Umbilical cord (tissue), 2 donors: ENCODE measurements at places on chromosomes 7 and 10. TPM values are rescaled to one million over a fixed set of nuclear protein-coding genes. Genes with fewer than 3 reads are reported as not detected.

GRCh38 chr10:132915411-132915810 lies 27.0 kb downstream of the CFAP46 start:
- DNase-seq, result no peak

- DNase-seq, result peak; percentile 57
Measured at GRCh38 chr7:2622869-2623697, 8.7 kb upstream of the TTYH3 start.

GRCh38 chr7:133434246-133434865 lies 181.5 kb downstream of the EXOC4 start:
- DNase-seq, result peak; percentile 27

- no peak for DNase-seq
Measured at GRCh38 chr7:66804001-66804400, 63.5 kb downstream of the RABGEF1 start.

DNA sequence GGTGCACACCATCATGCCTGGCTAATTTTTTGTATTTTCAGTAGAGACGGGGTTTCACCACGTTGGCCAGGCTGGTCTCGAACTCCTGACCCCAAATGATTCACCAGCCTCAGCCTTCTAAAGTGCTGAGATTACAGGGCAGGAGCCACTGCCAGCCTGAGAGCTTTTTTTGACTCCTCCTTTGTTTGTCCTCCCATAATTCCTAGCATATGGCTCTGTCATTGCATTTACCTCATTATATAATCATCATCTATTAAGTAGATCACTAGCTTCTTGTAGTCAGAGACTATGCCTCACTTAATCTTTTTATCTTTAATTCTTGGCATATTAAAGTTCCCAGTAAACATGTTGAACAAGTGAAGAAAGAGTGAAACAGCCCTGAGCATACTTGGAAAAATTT lies 82.1 kb downstream of the CPEB3 start:
- peak; percentile 5 for DNase-seq

DNA sequence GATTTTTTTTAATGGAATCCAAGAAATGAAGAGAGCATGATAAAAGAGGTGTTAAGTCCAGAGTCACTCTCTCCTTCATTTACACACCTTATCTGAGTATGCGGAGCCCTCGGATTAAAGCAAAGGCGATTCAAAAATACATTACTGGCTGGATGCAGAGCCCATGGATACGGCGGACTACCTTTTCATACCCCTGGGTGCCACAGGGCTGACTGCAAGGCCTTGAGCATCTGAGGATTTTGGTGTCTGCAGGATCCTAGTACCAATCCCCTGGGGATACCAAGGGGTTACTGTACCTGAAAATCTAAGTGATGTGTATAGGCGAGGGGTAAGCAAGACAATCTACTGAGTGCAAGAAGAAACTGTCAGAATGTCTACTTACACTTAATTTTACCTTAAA lies 20.5 kb downstream of the PIP4K2A start:
- no peak for DNase-seq

- no peak for DNase-seq
Measured at GRCh38 chr7:39125846-39126245, 148.1 kb downstream of the POU6F2 start.

GRCh38 chr7:77917500-77918262 lies 119.1 kb downstream of the PHTF2 start:
- DNase-seq, result no peak

- DNase-seq, result no peak
Measured at GRCh38 chr10:133448120-133448519, 5.6 kb upstream of the SCART1 start.

DNA sequence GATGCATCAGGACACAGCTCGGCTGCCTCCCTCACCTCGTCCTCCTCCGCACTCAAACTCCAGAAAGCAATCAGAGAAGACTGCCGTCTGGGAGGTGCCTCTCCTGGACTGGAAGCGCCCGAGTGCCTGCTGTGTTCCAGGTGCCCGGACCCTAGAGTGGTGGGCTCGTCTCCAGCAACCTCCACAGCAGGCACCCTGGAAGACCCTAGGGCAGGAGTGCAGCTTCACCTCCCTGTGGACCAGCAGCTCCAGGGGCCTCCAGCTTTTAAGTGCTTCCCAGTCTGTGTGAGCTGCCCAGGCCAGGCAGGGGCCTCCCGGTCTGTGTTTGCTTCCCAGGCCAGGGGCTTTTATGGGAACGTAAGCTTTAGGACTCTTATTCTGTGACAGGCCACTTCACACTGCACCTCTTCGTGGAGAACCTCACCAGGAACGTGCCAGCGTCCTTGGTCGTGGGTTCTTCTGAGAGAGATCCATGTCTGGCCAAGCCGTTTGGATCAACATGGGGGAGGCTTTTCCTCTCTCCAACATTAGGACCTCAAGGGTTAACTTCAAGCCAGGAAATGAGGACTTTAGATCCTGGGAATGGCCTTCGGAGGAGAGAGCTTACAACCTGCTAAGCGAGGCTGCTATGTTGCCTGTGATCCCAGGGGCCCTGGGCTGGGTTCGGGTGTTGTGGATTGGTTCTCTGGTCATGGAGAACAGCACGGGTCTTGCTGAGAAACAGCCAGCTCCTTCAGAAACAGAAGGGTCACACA lies 5.9 kb upstream of the PWWP2B start:
- no peak for DNase-seq

DNA sequence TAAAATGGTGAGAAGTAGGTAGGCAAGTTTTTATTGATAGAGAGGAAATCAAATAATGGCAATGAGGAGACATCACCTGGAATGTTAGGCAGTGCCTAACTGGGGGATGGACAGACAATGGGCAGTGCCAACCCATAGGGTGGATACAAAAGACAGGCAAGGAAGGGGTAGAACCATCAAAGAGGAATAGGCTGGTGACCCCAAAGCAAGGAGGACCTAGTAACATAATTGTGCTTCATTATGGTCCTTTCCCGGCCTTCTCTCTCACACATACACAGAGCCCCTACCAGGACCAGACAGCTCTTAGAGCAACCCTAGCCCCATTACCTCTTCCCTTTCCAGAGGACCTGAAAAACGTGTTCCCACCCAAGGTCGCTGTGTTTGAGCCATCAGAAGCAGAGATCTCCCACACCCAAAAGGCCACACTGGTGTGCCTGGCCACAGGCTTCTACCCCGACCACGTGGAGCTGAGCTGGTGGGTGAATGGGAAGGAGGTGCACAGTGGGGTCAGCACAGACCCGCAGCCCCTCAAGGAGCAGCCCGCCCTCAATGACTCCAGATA lies 30.0 kb downstream of the PRSS2 start:
- DNase-seq, result no peak

- DNase-seq, result no peak
Measured at GRCh38 chr10:17655009-17655408, 11.1 kb downstream of the STAM start.

- no peak for DNase-seq
Measured at GRCh38 chr7:151520419-151521261, 945 bp upstream of the RHEB start.

DNA sequence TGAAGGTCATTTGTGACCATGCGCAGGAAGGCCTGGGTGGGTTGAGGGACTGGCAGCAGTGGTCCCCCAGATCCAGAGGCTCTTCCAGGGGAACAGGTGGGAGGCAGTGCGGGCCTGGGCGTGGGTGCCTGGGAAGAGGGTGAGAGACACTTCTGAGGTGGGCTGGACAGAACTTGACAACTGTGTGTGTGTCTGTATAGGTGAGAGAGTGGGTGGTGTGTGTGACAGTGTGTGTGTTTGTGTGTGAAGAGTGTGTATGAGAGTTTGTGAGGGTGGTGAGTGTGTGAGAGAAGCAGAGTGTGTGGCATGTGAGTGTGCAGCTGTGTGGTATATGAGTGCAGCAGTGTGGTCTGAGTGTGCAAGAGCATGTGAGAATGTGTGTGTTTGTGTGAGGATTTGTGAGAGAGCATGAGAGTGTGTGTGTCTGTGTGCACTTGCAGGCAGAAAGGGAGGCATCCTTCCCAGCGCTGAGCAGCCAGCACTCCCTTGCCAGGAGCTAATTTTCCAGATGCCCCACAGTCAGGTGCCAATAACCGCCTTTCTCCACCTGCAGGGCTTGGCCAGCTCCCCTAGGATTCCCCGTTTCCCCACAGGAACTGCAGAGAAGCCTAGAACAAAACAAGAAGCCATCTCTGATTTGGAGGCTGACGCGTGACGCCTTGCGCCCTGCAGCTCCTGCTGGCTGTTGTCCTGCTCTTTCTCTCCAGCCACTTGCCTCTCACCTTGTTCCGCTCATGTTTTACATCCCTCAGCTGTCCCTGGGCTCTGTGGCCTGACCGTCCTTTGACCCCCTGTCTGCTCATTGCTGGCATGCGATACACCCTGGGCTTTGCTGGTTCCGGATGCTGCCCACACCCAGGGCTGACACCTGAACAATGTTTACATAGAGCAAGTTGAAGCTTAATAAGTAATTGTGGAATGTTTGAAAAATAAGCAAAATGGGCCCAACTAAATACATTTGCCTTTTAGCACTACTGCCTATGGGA lies 88.0 kb downstream of the TMEM178B start:
- no peak for DNase-seq

DNA sequence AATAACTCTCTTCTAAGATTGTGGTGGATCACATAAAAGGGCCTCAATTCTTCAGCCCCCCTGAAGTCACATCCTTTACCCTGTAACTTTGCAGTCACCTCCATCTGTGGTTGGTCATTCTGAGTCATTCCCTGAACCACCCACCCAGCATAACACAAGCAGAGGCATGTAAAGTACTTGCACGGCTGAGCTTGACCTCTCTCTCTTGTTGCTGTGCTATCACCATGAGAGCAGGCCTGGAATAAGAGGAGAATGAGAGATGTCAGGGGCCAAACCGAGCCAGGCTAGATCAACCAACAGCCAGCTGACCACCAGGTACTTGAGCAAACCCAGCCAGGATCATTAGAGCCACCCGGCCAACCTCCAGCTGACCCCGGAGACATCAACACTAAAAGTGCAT lies 13.5 kb upstream of the STK17A start:
- DNase-seq, result peak; percentile 49

DNA sequence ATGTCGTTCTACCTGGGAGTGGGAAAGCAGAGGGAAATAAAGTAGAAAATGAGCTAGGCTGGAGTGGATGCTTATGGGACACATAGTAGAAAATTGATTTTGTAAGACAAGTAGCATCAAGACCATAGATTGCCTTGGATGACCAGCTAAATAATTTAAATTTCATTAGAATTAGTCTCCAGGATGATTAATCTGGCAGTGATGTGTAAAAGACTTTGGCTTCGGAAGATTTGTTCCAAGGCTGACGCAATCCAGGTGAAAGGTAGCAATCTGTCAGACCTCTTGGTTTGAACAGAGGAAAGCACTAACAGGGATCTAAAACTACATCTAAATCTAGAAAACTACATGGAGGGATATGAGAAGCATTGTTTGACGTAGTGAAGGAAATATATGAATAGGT lies 236.5 kb downstream of the ARL4A start:
- DNase-seq, result no peak

DNA sequence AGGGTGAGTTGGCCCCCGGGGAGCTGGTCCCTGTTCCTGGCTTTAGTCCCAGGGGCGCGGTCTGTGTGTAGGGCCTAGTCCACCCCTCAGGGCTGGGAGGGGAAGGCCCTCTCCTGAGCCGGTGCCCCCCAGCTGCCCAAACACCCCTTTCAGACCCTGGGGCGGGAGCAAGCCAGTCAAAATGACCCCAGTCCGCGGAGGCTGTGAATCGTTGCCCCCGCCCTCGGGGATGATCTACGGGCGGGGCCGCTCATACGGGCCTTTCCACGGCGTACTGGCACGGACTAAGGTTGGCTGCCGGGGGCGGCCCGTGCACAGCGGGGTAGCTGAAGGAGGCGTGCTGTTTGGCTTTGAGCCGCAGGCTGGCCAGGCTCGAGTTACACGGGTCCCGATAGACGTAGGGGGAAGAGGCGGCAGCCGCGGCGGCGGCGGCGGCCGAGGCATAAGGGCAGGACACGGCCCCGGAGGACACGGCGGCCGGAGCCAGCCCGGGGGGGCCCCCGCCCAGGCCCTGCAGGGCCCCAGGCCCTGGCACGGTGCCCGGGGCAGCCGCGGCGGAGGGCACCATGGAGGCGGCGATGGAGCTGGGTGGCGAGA lies 4.3 kb downstream of the ELOVL3 start:
- DNase-seq, result no peak

DNA sequence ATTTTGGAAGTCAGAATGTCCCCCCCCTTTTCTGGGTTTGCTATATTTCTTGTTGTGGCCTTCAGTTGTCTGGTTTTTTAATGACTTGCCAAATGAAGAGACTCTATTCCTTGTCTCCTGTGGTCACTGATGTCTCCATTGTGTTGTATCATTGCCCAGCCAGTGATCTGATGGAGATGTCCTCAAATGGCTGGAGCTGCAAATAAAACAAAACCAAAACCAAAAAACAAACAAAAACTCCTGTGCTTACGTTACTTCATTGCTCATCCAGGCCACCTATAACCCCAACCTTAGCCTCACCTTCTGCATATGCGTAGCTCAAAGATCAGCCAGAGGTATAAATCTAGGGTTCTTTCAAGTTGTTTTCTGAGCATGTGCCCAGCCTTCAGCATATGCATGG lies 5.1 kb downstream of the RBM33 start:
- DNase-seq, result no peak

DNA sequence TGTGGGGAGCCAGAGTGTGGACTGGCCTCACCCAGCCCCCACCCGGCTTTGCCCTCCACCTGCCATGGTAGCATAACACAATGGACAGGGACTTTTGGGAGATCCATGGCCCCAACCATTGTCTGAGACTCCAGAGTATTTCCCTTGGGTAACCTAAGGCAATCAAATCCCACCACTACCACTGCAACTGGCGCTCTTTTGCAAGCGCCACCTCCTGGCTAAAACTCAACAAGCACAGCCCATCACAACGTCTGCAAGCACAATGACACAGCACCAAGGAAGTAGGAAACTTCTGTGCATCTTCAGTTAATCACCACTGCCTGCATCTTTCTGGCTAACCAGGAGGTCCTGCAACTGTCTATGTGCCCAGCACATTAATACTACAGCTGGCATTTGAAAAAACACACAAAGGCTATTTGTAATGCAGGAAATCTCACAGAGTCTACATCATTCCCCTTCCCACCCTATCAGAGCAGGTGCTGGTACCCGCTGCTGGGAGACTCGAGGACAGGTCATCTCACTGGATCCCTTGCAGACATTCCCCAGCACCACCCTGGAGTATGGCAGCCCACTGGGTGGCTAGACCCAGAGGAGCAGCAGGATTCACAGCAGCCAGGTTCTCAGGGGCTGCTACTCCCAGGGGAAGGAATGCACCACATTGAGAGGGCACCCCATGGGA lies 27.7 kb downstream of the ANKRD26 start:
- DNase-seq, result no peak

The SPDYE2 gene
- total RNA-seq, result 2.6 TPM

The ZNF212 gene
- total RNA-seq, result 1.7 TPM

The GPNMB gene
- total RNA-seq, result 77.5 TPM

The AKR1D1 gene
- 65.2 TPM for total RNA-seq

The PRKCQ gene
- total RNA-seq, result 2.4 TPM

The OR2A42 gene
- 0.48 TPM for total RNA-seq
